Activated naive CD8-positive, alpha-beta T cell treated with anti-CD3 and anti-CD28 coated beads for 36 hours (primary cell): ENCODE measurements at places on chromosomes 16 and 17.

DNA sequence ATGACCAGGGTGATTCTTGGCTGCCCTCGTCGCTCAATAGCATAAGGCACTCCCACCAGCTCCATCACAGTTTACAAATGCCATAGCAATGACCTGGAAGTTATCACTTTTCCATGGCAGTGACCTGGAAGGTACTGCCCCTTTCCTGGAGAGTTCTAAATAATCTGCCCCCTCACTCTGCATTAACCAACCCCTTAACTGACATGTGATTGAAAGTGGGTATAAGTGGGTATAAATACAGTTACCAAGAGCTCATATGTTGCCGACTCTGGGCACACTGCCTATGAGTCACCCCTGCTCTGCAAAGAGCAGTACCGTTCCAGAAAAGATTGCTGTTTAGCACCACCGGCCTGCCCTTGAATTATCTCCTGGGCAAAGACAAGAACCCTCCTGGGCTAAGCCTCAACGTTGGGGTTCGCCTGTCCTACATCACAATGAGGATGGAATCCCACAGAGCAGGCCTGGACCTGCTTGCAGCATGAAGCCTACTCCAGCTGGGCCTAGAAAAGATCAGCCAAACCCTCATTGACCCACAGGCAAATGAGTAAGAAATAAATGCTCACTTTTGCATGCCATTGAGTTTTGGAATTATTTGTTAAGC is 95.2 kb upstream of the SEC14L1 start:
- DNase-seq: no peak

DNA sequence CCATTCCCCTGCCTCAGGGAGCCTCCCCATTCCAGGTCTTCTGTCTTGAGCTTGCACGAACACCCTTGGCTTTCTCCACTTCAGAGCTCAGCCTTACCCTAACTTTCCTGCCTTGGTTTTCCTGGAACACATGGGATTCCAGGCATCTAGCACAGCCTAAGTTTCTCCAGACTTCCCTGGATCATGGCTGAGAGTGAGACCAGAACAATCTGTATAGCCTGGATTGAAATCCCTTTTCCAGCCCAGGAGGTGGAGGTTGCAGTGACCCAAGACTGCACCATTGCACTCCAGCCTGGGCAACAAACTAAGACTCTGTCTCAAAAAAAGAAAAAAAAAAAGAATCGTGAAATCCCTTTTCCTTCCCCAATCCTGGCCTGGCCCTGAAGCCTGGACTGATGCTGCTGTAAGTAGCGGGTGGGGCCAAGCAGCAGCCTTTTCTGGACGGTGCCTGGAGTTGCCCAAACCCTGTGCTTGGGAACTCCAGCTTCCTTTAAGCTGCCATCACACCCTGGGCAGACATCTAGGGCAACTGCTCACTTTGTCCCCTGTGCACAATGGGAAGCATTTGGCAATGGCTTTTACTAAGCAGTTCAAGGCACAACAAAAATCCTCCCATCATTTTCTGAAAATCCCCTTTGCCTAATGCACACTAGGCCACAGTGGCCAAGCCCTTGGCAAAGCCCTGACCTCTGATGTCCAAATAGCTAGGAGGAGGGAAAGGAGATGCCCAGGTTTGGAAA is 12.0 kb upstream of the SLC16A5 start:
- DNase-seq: no peak

- DNase-seq: no peak
Measured at GRCh38 chr16:74034862-74035261, 261.8 kb upstream of the PSMD7 start.

DNA sequence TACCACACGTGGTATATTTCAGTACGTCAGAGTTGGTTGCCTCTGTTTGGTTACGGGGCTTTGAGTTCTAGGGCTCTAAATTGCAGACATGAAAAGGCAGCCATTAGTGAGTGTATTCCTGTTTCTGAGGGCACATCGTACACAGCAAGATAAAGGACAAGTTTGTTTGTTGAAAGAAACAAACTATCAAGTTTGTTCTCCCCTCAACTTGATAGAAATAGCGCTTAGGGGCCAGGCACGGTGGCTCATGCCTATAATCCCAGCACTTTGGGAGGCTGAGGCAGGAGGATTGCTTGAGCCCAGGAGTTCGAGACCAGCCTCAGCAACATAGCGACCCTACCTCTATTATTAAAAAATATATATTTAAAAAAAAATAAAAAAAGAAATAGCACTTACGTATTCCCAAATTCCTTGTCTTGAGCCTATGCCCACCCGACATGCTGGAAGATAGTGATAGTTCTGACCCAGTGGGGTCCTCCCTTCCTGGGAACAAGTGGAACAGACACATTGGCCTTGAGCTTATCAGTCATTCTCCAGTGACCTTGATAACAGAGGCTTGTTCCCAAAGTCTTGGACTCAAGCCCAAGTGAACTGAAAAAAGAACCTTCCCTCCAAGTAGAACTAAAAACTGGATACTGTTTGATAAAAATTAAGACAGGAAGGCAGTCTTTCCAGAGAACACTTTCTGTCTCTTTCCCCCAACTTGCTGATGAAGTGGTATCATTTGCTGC is 139.9 kb upstream of the CACNG3 start:
- no peak for DNase-seq

DNA sequence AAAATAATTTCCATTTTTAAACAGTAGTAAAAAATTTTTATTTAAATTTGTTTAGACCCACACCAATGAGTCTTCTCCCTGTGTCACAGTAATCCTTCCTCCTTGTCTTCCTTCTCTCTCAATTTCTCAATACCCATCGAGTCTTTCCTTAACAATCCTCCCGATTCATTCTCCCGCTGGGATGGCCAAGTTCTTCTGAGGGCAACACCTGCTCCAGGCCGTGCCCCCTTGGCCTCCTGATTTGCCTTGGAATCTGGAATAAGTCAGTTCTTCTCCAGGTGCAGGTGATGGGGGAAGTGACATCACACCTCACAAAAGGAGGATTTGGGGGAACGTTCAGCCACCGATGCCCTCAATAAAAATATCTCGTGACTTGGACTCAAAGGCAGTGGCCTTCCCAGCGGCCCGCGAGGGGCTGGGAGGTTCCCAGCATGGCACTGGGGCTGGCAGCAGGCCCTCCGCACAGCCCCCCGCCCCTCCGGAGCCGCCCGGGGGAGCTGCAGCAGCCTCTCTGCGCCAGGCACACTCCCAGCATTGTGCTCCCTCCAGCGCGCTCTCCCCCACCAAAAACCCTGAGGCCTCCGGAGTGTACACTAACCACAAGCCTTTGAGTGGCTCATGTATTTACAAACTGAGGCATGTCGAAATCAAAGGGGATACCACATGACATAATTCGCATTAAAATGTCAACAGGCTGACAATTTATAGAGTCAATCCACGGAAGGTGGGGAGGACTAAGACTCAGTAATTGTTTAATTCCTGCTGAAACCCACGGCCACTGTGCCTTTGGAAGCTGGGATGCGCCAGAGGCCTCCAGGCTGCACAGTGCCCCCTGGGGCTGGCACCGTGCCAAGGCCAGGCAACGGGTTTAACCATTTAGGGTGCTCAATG is 120.5 kb downstream of the ZFHX3 start:
- DNase-seq: no peak

DNA sequence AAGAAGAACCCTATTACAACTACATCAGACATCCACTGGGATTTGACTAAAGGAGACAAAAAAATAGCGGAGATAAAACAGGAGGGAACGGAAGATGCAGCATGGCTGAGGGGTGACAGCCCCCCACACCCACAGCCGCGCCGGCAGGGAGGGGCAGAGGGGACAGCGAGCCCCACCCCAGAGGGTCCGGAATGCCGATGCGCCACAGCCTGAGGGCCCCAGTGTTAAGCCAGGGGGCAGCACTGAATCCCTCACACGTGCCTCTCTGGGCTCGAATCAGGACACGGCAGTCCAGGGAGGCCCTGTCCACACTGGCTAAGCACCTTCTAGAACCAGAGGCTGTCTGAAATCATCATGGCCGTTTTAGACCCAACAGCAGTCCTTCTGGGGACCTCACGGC is 18.8 kb downstream of the MAP1LC3B start:
- DNase-seq: no peak

DNA sequence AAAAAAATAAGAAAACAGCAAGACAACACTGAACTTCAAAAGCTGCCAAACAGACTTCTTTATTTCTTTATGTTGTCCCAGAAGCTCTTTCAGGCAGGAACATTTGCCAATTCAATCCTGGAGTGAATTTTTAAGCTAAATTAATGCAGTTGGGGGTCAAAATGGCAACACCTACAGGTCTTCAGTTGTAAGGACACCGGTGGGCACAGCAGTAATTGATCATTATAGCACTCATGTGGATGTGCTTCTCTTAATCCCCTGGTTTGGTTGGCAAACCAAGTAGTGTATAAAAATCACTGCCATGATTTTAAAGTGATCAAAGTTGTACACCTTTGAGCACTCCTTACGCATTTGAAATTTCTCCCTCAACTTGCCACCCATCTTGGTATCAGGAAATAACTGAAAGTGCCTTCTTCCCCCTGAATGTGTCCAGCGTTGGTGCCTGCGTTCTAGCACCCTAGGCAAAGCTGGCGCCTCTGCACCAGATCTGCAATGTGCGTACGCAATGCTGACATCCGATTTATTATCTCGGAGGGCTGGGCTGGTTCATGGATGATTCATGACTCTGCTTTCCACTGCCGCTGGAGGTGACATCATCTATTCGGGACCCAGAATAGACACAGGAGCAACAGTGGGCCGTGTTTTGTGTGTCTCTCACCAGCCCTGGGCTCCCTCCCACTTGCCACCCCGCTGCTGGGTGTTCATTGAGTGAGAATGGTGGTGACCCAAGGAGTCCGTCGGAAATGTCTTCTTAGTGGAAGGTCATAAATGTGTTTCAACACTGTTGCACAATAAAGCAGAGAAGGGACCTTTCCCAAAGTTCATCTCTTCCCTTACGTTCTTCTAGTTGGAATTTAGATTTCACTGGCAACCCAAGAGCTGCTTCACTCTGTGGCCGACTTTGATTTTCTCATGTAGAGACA is 203.4 kb downstream of the CCDC182 start:
- DNase-seq: no peak
